ENCODE measurements at places on chromosomes 1 and 21. TPM values are rescaled to one million over a fixed set of nuclear protein-coding genes. Genes with fewer than 3 reads are reported as not detected.

- DNase-seq, result no peak
Observed at GRCh38 chr1:84726593-84727499, 36.6 kb upstream of the SSX2IP start.

DNA sequence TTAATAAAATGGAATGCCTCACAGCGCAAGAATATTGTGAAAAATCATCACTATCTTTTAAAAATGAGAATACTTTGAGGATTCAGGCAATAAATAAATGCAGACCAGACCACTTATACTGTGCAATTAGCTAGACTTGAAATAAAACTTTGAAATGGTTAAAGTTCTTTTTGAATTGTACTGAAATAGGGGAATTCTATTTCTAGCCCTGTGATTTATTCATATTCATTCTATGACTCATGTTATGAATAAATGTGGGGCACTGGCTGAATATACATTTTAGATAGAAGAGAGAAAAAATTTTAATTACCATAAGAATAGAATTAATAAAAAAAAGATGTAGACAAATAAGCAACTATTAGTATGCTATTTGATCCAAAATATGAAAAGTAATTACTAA is 16.4 kb upstream of the USP25 start:
- no peak for DNase-seq

CD101 gene
- total RNA-seq, result 2.2 TPM

PODN gene
- total RNA-seq, result 128 TPM

DNA sequence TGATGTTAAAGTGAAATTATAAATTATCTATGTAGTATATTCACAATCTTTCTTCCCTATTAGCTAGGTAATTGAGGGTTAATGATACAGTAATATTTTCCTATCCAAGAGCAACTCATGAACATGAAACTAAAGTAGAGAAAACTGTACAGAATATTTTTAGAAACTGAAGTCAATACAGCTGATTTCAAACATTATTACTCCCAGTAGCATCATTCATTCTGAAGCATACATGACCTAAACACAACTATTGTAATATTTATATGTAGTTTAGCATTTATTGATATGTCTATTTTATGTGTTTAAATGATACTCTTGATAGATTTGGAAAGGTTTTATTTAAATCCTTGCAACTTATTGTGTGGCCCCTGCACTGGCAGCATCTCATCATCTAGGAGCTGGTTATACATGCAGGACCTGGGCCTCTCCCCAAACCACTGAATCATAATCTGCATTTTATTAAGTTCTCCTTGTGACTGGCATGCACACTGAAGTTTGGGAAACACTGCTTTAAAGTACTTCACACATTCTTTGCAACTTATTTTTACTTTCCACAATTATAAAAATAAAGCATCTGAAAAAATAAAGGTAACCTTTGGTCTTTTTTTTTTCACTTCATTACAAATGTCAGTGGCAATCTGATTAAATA is 199.9 kb downstream of the LRRC40 start:
- no peak for DNase-seq

PBX1 gene
- 89.3 TPM for total RNA-seq

DNA sequence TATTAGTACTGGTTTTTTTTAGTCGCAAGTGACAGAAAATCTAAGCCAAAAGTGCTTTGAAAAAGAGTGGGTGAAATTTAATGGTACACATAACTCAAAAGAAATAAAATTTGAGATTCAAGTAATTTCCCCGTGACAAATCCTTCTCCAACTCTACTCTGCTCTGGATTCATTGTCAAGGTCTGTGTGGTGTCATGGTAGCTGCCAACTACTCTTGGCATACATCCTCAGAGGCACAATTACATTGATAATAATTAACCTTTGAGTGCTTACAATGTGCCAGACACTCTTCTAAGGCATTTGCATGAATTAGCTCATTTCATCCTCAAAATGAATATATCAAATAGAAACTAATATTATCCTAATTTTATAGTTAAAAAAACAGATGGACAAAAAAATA is 1153.9 kb upstream of the NCAM2 start:
- DNase-seq, result no peak

CASZ1 gene
- 55.1 TPM for total RNA-seq

HES3 gene
- not detected for total RNA-seq

DNA sequence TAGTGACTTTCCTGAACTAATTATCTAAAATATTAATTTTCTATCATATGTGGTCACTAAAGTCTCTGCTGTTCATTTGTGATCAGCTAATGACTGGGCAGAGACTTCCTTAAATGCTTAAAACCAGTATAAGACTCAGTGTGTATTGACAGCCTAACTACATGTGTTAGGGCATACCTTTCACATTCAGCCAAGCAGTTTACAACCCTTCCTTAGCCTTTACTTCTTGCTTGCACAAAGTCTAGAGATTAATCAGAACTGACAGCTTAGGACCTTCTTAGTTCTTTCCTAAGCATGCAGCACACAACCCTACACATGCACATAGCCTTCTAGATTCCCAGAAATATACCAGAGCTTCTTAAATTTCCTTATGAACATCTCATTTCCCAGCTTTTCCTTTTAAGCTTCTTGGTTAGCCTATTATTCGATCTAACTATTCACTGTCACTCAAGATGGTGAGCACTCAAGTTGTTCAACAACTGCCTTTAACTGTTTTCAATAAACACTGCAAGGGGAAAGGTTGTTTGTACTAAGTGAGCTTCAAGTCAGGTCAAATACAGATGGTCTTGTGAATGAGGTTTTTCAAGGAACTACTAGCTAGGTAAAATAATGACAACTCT is 13.4 kb downstream of the EYA3 start:
- no peak for DNase-seq
